Hepatic stellate cell (primary cell): ENCODE measurements at places on chromosomes 1 and 21.

- no peak for DNase-seq
Observed at GRCh38 chr21:42461881-42462877, 33.8 kb downstream of the RSPH1 start.

DNA sequence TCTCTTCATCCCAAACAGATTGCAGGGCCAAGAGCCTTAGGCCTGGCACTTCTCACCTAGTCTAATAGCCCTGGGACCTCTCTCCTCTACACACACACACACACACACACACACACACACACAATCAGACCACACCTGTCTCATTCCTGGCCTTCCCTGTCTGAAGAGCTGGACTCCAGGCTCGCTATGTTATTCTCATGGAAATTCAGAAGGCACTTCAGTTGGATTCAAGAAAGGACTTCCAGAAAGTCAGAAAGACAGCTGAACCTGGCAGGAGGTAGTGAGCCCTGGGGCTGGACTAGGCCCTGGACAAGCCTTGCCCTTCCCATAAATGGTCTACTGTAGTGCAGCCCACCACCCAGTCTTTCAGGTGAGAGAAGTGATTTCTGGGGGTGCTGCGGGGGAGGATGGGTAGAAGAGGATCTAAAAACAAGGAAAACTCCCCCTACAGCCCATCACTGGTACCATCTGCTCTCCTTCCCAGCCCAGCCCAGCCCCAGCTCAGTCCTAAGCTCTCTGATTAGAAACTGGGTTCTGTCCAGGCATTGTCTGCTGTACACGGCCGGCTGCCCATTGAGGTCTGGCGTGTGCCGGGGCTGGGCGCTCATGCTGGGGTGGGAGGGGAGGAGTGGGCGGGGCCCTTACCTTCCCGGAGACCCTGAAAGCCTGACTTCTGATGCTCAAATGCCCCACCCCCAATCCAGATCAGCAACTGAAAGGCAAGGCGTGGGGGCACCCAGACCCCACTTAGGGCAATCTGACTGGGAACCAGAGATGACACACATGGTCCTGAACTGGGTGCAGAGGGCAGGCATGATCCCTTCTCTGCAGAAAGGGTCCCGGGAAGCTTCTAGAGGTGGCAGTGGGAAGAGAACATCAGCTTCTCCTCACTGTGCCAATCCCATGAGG lies 2.5 kb downstream of the KIF21B start:
- DNase-seq: no peak

GRCh38 chr1:229869687-229870086 lies 197.4 kb upstream of the GALNT2 start:
- DNase-seq: no peak

- DNase-seq: no peak
Observed at GRCh38 chr1:186302381-186302920, 72.6 kb downstream of the TPR start.

- DNase-seq: no peak
Observed at GRCh38 chr1:172006660-172007059, 165.4 kb downstream of the DNM3 start.
